DND-41 (cell line): ENCODE measurements at places on chromosomes 12 and 14.
A peak's percentile ranks its signal among the peaks of the same experiment; 100 is the strongest.

- DNase-seq, result no peak
Observed at GRCh38 chr14:69559581-69560011, 15.1 kb downstream of the CCDC177 start.

GRCh38 chr14:99272899-99273765, 1.1 kb upstream of the BCL11B start:
- peak; percentile 78 for DNase-seq

- no peak for DNase-seq
Observed at GRCh38 chr12:89969093-89969492, 260.5 kb upstream of the ATP2B1 start.

DNA sequence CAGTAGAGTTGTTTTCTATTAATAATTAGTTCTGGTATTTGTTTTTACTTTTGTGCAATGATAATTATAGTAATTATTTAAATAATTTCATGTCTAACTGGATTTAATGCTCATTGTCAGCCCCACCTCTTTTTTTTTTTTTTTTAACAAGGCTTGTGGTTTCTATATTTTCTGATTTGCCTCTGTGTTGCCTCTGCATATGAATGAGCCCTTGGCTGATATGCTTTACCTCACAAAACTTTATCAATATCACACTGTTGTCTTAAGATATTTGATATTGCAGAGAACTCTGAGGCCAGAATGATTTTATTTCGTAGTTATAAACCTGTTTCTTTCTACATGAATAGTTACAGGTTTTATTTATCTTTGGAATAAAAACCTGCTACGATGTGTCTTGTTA, 116.2 kb upstream of the ATP2B1 start:
- no peak for DNase-seq

- no peak for DNase-seq
Observed at GRCh38 chr12:3489057-3489456, 1.9 kb upstream of the PRMT8 start.

GRCh38 chr12:93466625-93467350, 526 bp upstream of the MRPL42 start:
- DNase-seq, result no peak

DNA sequence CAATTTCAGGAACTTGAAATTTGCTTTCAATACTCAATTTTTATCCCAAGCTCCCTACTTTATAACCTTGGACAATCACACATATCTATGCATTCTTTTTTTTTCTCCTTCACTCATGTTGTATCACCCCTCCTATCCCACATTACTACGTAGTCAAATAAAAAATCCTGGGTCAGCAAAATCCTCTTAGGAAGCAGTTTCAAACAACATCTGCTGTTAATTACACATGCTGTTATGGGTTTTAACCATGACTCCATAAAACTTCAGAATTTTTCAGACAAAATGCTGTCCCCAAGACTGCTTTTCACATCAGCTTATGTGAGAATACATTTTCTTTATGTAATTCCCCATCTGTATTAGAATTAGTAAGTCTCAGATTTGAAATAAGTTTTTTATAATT, 61.7 kb downstream of the LRFN5 start:
- DNase-seq, result no peak

- no peak for DNase-seq
Observed at GRCh38 chr12:15272376-15272775, 49.9 kb upstream of the PTPRO start.

DNA sequence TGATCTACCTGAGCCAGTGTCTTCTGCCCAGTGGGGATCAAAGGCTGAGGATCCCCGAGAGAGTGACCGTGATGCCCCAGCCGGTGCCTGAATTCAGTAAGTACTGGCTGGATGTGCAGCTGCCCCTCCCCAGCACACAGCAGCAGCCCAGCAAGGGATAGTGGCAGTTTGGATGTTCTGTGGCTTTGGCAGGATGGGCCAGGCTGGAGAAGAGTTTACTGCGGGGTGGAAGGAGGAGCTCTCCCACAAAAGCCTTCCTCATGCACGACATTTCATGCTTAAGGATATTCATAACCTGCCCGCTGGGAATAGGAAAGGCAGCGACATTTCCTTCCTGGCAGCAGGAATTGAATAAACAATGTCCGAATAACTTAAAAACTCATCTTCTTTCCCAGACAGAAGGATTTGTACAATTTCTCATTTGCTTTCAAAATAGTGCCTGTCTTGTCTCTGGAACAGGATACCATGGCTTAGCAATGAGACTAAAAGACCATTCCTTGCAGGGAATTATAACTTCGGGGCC, 135.6 kb upstream of the PRMT8 start:
- no peak for DNase-seq

- DNase-seq, result no peak
Observed at GRCh38 chr12:98719515-98720504, 74.7 kb downstream of the APAF1 start.

GRCh38 chr14:52446355-52446754, 106.0 kb downstream of the TXNDC16 start:
- no peak for DNase-seq

GRCh38 chr12:104649217-104649824, 192.6 kb downstream of the CHST11 start:
- no peak for DNase-seq

DNA sequence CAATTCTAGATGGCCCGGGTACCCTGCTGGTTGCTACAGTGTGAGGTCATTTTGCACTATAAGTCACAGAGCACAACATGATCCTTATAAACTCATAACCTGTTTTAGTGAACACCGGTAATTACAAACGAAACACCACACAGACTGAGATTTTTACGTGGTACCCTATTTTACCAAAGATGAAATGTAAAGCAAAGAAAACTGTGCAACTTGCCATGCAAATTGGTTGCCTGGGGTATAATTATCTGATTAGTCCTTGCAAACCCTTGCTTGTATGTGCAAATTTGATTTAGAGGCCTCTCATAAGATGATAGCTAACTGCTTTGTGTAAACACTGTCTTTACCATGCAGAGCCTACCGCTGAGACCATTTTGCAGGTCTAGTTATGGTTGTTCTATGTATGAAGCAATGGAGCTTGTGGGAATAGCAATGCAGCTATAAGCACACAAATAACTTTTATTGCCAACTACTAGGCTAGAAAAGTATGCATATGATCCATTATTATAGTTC, 372.1 kb upstream of the FAR2 start:
- DNase-seq, result no peak

DNA sequence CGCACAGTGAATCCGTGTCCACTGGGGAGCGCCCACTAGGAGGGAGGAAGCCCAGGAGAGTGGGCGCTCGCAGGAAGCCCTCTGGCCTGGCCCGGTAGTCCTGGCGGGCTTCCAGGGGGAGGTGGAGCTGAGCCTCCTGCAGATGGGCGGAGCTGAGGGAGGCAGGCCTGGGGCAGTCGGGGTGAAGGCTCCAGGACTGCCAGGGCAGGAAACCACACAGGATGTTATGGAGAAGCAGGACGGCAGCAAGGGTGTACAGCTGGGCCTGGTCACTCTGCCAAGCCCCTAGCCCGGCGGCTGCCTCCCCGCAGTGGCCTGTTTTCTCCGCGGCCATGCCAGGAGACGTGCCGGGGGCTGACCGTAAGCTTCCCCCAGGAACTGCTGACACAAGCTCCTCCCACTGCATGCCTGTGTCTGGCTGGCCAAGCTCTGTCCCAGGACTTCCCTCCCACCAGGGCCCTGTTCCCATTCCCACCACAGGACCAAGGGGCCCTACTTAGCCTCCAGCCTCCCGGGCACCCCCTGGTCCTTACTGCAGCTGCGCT, 143.4 kb upstream of the C14orf180 start:
- DNase-seq, result no peak

GRCh38 chr12:9372202-9372601, 164.0 kb upstream of the PZP start:
- DNase-seq, result no peak

- peak; percentile 44 for DNase-seq
Observed at GRCh38 chr14:23483236-23483854, 13.8 kb downstream of the NGDN start.

DNA sequence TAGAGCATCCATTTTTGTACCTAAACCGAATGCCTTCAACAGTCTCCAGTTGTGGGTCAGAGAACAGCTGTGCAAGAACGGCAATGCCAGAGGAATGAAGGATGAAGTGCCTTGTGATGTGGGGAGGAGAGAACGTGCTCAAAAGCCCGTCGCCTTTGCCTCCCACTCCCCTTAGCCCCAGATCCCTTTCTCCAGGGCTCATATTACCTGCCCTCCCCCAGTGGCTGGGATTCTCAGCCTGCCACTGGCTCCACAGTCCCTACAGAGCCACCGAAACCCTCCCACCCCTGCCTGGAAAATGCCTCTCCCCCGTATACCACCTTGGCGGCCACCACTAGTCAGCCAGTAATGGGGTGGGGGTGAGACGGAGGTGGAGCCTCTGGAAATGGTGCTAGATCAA, 158.5 kb downstream of the ZFP36L1 start:
- no peak for DNase-seq

- no peak for DNase-seq
Observed at GRCh38 chr12:21296348-21296747, 38.4 kb downstream of the SLCO1A2 start.

DNA sequence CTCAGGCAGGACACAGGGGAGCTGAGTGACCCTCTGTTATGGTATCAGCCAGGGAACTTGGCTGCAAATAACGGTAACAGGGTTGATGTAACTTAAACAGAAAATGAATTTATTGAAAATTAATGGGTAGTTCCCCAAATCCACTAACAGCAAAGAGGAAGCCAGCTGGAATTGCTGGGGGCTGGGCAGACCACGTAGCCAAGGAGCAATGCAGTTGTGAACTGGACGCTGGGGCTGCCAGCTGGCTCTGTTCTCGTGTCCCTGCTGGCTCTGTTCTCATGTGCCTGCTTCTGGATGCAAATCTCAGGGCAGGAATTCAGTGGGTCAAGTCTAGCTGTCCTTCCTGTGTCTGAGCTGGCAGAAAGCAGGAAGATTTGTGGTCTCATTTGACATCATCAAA, 1383.3 kb upstream of the TMEM132C start:
- no peak for DNase-seq

- DNase-seq, result no peak
Observed at GRCh38 chr14:75861161-75861621, 120.6 kb downstream of the TGFB3 start.

DNA sequence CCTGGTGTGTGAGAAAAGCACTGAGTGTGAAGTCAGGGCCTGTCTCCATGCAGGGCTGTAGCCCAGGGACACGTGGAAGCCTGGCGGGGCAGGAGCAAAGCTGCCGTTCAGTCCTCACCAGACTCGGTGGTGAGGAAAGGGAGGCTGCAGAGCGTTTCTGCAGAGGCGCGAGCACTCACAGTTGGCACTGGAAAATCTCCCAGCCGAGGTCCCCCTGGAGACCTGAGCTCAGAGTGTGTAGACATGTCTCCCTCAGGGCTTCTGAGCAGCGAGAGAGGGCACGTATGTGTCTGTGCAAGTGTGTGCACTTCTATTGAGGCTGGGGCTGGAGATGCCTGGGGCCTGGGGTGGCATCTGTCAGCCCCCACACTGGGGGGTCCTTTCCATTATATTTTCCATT, 11.0 kb upstream of the HHIPL1 start:
- DNase-seq, result no peak

GRCh38 chr12:132544080-132544397, 54.1 kb downstream of the FBRSL1 start:
- no peak for DNase-seq

- peak; percentile 53 for DNase-seq
Observed at GRCh38 chr14:33848706-33849454, 102.0 kb downstream of the EGLN3 start.

DNA sequence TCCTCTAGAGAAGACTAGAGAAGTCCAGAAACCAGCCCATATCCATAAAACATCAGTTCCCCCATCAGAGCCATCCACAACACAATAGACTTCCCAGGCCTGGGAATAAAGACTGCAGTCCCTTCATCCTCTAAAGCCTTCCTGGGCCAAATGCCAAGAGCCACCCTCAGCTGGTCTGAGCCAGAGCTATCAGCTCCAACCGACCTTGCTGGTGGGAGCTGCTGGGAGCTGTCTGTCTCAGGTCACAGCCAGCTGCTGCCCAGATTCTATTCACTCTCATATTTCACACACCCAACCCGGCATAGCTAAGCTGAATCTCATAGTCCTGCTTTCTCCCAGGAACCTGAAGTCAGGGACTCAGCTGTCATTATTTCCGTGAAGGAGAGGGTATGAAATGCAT, 10.9 kb upstream of the TFCP2 start:
- no peak for DNase-seq

- DNase-seq, result no peak
Observed at GRCh38 chr12:101021911-101022388, 188.1 kb downstream of the SLC5A8 start.

DNA sequence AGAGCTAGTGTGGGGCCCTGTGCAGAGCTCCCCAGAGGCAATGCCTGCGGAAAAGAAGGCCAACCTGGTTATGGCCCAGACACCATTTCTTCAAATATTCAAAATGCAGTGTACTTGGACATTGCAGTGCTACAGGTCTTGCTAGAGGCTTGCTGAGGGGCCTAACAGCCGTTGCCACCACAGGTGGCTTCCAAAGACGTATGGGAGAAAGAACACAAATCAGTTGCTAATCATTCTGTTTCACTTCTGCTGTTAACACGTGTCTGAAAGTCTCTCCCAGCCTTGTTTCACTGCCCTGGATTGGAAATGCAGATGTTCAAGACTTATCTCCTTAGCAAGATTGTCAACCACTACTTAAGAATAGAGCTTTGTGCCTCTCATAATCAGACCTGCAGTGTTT, 925.9 kb downstream of the GALC start:
- no peak for DNase-seq

- no peak for DNase-seq
Observed at GRCh38 chr12:58489394-58489793, 430.9 kb downstream of the LRIG3 start.

DNA sequence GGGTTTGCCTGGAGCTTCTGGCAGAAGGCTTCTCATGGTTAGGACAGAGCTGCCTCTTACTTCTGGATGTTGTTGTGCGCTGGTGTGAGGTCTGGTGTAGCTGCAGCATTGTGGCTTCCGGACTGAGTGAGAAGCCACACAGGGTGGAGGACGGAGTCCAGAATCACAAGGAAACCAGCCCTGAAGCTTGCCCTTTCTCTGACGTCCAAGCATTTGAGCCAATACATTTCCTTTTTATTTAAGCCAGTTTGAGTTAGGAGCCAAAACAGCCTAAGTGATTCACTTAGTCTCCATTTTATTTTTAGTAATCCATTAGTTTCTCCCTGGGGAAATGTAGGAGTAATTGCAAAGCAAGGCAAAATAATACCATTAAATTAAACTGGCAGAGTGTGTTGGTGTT, 402.4 kb upstream of the RGS6 start:
- no peak for DNase-seq

- no peak for DNase-seq
Observed at GRCh38 chr12:65570451-65571130, 253.7 kb upstream of the HMGA2 start.
